ENCODE measurements at places on chromosomes 7 and 10. TPM values are rescaled to one million over a fixed set of nuclear protein-coding genes. Genes with fewer than 3 reads are reported as not detected.

DNA sequence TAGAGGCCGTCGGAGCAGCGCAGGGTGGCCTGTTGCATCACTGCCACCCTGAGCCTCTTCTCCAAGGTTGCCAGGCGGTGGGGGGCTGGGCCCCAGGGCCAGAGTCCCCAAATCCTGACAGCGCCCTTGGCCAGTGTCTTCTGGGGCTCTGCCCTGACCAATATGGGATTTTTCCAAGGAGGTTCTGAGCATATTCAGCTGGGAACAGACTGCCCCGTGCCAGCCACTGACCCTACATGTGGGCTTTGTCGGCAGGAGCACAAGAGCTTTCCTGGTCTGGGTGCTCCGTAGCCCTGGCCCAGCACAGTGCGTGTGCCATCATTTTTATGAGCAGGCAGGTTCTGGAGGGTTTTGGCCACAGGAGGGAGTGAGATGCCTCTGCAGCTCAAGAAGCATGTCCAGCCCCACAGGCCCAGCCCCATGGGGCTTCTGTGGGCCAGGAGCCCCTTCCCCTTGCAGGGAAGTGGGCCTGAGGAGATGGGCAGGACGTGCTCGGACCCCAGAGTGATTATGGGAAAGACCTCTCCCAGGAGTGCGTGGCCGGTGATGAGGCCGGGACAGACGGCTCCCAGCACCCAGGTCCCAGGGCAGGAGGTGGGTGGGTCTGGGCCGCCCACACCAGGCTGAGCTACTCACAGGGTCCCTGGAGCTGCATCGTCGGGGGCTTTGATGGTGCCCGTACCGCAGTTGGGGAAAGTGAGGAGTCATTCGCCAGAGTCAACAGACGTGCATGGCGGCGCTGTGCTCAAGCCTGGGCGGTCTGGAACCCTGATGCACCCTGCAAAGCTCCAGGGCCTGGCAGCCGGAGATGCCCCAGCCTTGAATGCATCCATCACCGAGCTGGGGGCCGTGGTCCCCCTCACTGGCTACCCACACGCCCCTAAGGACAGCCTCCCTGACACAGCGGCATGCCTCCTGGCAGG, 66.6 kb downstream of the PWWP2B start:
- H3K4me3 ChIP-seq, result no peak overlapping the region
- H3K27me3 ChIP-seq, result no peaks in the 10 kb centered on the region
- peak; percentile 73 for DNase-seq
- H3K4me1 ChIP-seq, result peaks cover 13% of the 10 kb centered on the region
- no peaks in the 10 kb centered on the region for H3K36me3 ChIP-seq

DNA sequence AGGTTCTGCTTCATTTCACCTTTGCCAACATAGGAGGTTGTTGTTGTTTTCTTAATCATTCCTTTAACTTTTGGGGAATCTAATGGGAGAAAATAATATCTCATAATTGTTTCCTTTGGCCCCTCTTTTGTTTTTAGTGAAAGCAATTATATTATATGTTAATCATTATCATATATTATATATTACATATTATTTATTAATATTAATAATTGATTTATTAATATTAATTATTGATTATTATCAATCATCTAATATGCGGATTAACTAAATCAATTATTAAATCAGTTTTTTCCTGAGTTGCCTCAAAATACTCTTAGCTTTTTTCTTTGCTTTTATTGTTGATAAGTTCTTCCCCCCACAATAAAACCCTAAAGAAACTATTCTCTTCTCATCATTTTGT, 443.8 kb downstream of the GATA3 start:
- no peaks in the 10 kb centered on the region for H3K4me1 ChIP-seq
- no peaks in the 10 kb centered on the region for H3K36me3 ChIP-seq
- no peaks in the 10 kb centered on the region for H3K27me3 ChIP-seq
- no peak overlapping the region for H3K4me3 ChIP-seq

DNA sequence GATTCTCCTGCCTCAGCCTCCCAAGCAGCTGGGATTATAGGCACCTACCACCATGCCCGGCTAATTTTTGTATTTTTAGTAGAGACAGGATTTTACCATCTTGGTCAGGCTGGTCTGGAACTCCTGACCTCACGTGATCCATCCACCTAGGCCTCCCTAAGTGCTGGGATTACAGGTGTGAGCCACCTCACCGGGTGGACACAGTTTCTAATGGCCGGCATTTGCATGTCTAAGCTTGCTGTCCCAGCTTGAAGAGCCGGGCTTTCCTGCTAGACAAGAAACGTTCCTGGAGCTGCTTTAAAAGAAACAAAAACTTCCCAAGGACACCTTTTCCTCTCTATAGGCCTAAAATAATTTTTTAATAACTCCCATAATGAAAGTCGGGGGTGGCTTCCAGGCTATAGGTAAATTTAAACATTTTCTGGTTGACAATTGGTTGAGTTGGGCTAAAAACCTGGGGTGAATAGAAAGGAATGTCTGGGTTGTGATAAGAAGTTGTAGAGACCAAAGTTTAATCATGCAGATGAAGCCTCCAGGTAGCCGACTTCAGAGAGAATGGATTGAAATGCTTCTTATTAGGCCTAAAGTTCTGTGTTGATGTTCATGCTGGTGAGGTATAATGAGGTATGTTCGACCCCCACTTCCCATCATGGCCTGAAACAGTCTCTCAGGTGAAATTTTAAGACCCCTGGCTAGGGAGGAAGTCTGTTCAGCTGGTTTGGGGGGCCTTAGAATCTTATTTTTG, 8.8 kb downstream of the ACADSB start:
- DNase-seq, result no peak
- H3K27me3 ChIP-seq, result no peaks in the 10 kb centered on the region
- no peaks in the 10 kb centered on the region for H3K36me3 ChIP-seq
- H3K4me3 ChIP-seq, result no peak overlapping the region
- H3K27ac ChIP-seq, result no peak overlapping the region

GRCh38 chr7:128937647-128938543, at the start of gene IRF5:
TSS of gene IRF5 (plus strand) at chr7:128937927. CDS start at chr7:128942082, 4,155 bp downstream.
- no peaks in the 10 kb centered on the region for H3K27me3 ChIP-seq
- H3K4me3 ChIP-seq, result peak within 1 kb of the TSS; percentile 79
- H3K36me3 ChIP-seq, result no peaks in the 10 kb centered on the region
- no peak within 1 kb of the TSS for H3K27ac ChIP-seq
- no peaks in the 10 kb centered on the region for H3K4me1 ChIP-seq
- peak; percentile 76 for DNase-seq

DNA sequence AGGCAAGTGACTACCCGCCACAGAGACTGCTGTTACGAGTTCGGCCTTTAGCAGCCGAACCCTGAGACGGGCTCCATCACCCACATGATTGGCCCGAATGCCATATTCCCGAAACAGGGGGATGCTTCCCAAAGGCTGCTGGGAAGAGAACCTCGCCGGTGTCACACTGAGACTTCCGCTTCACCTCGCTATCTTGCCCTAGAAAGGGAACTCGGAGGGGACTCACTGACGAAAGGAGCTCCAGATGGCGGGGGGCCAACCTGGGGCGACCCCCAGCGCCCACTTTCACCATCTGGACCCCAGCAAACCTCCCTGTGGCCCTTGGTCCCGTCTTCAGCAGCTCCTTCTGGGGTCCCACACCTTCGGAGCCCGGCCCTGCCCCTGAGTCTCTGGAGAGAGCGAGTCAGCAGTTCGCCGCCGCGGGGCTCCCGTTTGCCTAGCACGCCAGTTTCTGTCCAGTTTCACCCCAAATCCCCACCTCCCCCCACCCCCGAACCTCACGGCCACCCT, 529 bp downstream of the HPS1 start:
- peak; percentile 52 for DNase-seq
- H3K4me1 ChIP-seq, result no peaks in the 10 kb centered on the region
- H3K36me3 ChIP-seq, result no peaks in the 10 kb centered on the region
- no peaks in the 10 kb centered on the region for H3K27me3 ChIP-seq
- peak overlapping the region; percentile 71 for H3K4me3 ChIP-seq
- peak overlapping the region; percentile 87 for H3K27ac ChIP-seq

- H3K27me3 ChIP-seq, result no peaks in the 10 kb centered on the region
- no peak overlapping the region for H3K4me3 ChIP-seq
- no peak overlapping the region for H3K27ac ChIP-seq
- no peaks in the 10 kb centered on the region for H3K36me3 ChIP-seq
- no peaks in the 10 kb centered on the region for H3K4me1 ChIP-seq
Observed at GRCh38 chr7:2851497-2851896, 7.4 kb upstream of the GNA12 start.

DNA sequence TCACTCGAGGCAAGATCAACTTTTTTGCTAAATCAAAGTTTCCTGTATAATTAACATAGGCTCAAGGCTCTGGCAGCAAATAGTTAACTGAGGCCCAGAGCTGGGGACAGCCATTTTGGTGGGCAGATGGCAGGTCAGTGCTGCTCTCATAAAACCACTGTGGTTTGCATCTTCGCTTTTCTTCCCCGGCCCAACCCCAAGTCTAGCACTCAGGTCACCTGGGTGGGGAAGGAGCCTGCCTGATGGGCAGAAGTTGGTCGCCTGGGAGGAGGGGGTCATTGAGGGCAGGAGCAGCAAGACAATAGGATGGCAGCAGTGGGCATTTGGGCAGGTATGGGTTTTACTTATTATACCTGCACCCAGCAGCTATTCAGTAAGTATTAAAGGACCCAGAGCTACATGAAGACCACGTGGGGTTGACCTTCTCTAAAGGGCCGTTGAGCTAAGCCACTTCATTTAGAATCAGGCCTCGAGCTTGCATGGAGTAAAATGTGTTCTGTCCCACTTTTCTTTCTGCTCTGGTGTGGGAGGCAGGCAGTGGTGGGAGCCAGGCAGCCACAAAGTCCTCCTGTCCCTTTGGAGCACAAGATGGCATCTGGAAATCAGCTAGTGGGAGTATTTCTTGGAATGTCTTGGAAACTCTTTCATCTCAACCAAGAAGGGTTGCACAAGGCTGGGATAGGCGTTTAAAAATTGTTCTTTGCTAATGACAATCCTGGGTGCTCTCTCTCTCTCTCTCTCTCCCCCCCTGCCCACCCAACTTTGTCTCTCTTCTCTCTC, 133.4 kb downstream of the SPAG6 start:
- H3K4me3 ChIP-seq, result no peak overlapping the region
- H3K36me3 ChIP-seq, result no peaks in the 10 kb centered on the region
- no peak overlapping the region for H3K27ac ChIP-seq
- peaks cover 8% of the 10 kb centered on the region for H3K27me3 ChIP-seq
- no peaks in the 10 kb centered on the region for H3K4me1 ChIP-seq

DNA sequence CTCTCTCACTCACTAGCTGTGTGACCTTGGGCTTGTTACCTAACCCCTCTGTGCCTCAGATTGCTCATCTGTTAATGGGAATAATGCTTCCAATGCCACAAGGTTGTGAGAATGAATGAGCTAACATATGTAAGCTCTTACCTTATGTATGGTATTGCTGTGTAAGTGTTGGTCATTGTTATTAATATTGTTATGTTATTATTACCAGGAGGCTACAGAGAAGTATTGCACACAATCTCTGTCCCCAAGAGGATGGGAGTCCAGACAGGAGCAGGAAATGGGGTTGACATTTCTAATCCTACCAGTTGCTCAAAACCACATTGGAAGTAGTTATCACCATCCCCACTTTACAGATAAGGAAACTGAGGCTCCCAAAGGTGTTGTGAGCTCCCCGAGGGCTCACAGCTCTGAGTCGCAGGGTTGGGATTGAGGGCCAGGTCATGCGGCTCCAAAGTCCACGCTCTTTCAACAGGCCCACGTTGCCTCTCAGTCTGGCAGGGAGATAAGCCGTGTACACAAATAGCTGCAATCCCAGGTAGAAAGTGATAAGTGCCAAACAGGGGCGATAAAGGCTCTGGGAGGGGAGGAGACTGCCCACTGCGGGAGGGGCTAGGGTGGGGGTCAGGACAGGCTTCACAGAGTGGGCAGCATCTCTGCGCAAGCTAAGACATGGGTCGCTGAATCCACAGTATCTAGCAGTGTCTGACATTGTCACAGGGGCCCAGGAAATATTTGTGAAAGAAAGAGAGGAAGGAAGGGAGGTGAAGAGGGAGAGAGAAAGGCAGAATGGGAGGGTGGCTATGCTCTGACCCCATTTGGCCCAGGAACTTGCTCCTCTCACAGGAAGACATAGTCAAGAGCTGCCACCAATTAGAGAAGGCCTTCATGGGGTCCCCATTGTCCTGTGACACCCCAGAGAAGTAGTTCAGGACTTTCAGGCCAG, 9.6 kb upstream of the ZMIZ1 start:
- H3K27ac ChIP-seq, result peak overlapping the region; percentile 61
- no peaks in the 10 kb centered on the region for H3K27me3 ChIP-seq
- peaks cover 41% of the 10 kb centered on the region for H3K4me1 ChIP-seq

DNA sequence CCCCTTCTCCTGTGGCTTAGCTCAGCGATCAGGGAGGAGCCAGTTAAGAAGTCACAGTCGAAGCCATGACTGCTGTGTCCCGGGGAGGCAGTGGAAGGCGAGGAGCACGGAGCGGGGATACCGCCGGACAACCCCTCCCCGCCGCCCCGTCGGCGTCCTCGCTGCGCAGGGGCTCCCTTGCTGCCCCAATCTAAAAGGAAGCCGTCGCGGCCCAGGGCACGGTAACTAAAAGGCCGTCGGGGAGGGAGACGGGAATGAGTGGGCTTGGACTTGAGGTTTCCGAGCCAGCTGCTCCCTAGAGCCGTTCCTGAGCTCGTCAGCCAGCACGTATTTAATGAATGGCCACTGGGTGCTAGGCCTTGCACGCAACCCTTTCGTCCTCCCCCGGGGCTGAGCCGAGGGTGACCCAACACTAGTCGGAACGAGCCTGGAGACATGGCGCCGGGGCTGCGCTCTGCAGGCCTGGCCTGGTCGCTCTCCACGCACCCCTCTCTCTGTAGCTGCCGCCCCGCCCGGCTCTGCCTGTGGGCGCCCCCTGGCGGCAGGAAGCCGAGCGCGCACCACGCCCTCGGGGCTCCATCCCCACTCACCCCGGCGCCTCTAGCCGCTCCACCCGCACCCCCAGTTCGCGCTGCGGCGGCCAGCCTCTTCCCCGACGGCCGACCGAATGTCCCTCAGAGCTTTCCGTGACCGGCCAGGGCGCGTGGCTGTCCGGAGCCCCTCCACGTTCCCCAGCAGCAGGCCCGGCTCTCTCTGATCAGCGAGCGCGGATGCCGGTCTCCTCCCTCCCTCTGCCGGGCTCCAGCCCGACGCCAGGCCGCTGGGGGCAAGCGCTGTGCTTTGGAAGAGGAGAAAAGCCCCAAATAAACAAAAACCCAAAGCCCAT, 29.3 kb upstream of the KCNK18 start:
- peak overlapping the region; percentile 30 for H3K4me3 ChIP-seq
- peaks cover 10% of the 10 kb centered on the region for H3K27me3 ChIP-seq
- H3K36me3 ChIP-seq, result no peaks in the 10 kb centered on the region
- peak; percentile 88 for DNase-seq

The FXYD4 gene
- not detected for total RNA-seq

The FAM24B gene
- 5.1 TPM for total RNA-seq

The MBLAC1 gene
- total RNA-seq, result 1.1 TPM
